ENCODE measurements at places on chromosomes 6 and 20. TPM values are rescaled to one million over a fixed set of nuclear protein-coding genes. Genes with fewer than 3 reads are reported as not detected.

RSPO3 gene
- 0.63 TPM for total RNA-seq

THBS2 gene
- total RNA-seq = 39.4 TPM

GRCh38 chr6:15818491-15818890 lies 155.7 kb upstream of the DTNBP1 start:
- DNase-seq = no peak

GRCh38 chr20:58361481-58362205 lies 27.4 kb upstream of the VAPB start:
- DNase-seq = no peak

DNA sequence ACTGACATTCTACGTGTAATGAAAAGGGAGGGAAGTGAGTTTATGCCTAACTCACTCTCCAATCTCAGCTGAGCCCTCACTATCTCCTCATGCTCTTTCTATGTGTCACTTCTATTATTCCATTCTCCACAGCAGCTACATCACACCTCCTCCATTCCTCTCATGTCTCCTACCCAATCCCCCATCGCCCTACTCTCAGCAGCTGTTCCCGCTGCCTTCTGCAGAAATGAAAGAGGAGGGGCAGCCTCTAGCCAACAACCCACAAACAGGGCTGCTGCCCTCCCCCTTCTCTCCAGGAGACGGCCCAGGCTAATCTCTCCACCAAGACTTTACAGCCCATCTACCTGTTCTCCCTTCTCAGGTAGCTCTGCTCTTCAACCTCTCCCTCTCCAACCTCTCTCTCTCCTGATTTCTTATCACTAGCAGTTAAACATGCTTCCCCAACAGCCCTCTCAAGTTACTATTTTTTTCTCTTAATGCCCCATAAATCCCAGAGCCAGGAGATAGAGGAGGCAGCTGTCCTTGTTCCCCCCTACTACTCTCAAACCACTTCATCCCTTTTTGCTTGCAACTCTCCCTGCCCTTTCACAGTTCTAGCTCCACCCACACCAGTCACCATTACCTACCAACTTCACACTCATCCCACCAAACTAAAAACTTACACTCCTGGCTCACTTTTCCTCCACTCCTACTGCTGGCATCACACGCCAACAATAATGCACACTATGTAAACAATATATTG lies 136.5 kb downstream of the BTBD9 start:
- no peak for DNase-seq

DNA sequence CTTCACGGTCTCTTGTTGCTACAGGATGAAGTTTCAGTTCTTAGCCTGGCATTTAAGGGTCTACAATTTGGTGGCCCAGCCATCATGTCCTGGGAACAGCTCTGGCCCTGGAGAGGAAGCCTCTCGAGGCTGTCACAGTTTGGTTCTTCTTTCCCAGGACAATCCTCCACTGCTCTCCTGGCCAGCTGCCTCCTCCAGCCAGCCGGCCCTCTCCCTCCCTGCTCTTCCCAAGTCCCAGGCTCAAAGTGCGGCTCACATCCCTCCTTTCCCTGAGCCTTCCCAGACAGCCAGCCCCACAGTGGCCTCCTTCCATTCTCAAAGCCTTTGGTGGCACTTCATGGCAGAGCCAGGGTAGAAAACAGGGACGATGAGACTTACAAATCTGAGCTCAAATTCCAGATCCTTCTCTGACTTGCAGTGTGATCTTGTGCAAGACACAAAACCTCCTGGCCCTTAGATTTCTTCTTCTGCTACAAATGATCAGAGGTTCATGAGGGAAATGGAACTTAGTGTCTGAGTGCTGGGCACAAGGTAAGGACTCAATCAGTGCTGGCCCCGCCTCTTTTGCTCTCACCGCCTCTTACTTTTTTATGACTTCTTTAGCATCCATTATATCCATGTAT lies 223.8 kb upstream of the ECI2 start:
- no peak for DNase-seq

GRCh38 chr6:143000811-143001210 lies 55.8 kb upstream of the HIVEP2 start:
- no peak for DNase-seq

- DNase-seq = no peak
Measured at GRCh38 chr20:2527762-2528161, 8.6 kb upstream of the TMC2 start.

Measured in pancreas (tissue), 10 donors.